ENCODE measurements at places on chromosomes 7 and 10. TPM values are rescaled to one million over a fixed set of nuclear protein-coding genes. Genes with fewer than 3 reads are reported as not detected.

Gene MACC1
- polyA plus RNA-seq: 11.0 TPM

Gene ITGA8
- 51.0 TPM for polyA plus RNA-seq

Gene RBP4
- polyA plus RNA-seq: 0.68 TPM

Gene SYNPO2L
- 0.46 TPM for polyA plus RNA-seq

Gene CUBN
- polyA plus RNA-seq: 256 TPM

Gene MMP21
- polyA plus RNA-seq: 0.29 TPM

Gene SPAG6
- polyA plus RNA-seq: 1.1 TPM

Gene CPED1
- polyA plus RNA-seq: 36.9 TPM

Gene PNLIPRP2
- polyA plus RNA-seq: not detected

Gene INMT
- polyA plus RNA-seq: 1.4 TPM

Gene SLC18A2
- 1.2 TPM for polyA plus RNA-seq

Gene PGAM2
- 2.9 TPM for polyA plus RNA-seq

Gene GSAP
- polyA plus RNA-seq: 8.2 TPM

Gene LHFPL3
- polyA plus RNA-seq: 5.5 TPM

Gene GSTO2
- 26.0 TPM for polyA plus RNA-seq
